Hepatic stellate cell (primary cell): ENCODE measurements at places on chromosomes 11 and 22.

DNA sequence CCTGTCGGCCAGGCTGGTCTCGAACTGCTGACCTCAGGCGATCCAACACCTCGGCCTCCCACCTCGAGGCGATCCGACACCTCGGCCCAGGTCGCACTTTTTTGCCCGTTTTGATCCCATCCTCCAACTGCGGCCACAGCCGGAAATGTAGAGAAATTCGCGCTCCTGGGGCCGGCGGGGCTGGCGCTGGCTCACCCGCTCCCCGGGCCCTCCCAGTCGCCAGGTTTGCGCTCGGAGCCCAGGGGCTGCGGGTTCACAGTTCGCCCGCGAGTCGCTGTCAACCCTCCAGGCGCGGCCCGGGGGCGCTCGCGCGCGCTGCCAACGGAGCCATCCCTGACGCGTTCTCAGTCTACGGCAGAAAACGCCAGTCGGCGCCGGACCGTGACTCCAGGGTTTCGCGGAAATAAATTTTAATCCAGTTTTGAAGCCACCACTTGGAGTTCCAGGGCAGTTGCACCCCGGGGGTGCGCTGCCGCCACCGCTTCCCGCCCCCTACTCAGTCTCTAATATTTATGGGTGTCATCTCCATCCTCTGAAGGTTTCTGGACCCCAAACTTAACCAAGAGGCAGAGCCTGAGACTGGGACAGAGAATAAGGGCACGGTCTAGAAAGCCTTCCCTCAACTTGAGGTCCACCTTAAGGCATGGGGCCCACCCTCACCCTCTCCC lies 1.5 kb upstream of the KLHDC7B start:
- DNase-seq, result peak; percentile 88

- no peak for DNase-seq
These were observed 94.8 kb downstream of the KCNQ1 start for GRCh38 chr11:2539371-2540222.

DNA sequence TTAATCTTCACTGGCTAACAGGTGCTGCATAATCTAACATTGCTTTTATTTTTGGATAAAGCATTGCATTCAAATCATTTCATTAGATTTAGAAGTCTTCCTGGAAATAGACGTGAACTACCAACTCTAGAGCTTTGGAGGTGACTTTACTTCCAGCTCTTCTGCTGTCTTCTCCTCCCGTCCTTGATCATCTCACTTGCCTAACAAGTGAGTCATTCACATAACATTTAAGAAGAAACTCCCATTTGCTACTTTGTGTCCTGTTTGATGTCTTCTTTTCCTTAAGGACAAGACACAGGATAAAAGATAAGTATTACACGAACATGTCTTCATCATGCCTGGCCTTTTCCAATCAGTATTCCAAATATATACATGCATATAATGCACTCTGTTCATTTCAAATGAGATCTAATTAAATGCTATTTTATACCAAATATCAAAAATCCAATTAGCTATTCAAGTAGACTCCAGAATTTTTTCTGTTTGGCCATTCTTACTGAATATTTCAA lies 88.3 kb downstream of the BDNF start:
- DNase-seq, result no peak

- no peak for DNase-seq
These were observed 27.5 kb upstream of the OR9I1 start for GRCh38 chr11:58152781-58153180.

GRCh38 chr22:42069801-42070516 lies 653 bp downstream of the NAGA start:
- no peak for DNase-seq
